ENCODE measurements at places on chromosomes 7 and 10. TPM values are rescaled to one million over a fixed set of nuclear protein-coding genes. Genes with fewer than 3 reads are reported as not detected.

GRCh38 chr7:128404143-128404681, 5.6 kb downstream of the IMPDH1 start:
- no peak for DNase-seq

- no peak for DNase-seq
These were observed 43.8 kb upstream of the SEC61G start for GRCh38 chr7:54802841-54803240.

DNA sequence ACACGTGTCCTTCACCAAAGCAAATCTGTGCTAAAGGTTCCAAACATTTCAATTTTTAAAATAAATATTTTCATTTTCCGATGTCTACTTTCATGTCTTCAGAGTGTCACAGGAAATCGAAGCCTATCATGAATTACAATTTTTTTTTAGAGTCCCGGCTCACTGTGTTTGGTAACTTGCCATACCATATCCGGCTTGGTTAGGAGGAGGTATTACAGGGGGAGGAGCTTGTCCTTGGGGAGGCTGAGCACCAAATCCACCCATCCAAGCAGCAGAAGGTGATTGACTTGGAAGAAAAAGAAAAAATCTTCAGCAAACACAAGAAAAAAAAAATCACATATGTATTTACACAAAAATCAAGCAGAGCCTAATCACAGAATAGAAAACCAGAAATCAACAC, 21.3 kb downstream of the TIAL1 start:
- DNase-seq: no peak

DNA sequence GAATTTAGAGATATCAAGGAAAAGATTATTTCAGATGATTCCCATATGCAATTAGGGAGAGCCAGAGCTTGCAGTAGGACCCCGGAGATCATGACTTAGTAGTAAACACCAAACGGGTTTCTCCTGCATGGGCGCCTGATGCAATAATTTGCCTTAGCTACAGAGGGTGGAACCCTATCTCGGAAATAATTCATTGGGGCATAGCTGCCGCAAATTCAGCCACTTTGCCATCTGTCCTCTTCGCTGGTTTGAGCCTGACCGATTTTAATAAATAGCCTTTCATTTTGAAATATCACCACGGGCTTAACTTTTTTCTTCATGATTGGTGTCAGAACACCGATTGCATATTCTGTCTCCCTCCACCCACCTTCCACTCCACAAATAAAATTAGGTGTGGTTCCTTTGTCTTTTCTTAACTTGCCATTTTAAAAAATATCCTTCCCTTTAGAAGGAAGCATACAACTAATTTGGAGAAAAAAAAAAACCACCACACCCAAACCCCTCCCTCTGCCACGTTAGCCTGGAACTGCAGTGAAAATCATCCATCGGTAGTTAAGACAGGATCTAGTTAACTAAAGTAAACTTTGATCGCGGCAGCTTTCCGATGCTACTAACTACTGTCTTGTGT, 1.4 kb downstream of the GARS1 start:
- no peak for DNase-seq

Gene ZCCHC24
- polyA plus RNA-seq: 23.0 TPM

Measured in right renal cortex interstitium (tissue), 3 donors.